ENCODE measurements at places on chromosomes 13 and 19.
A peak's percentile ranks its signal among the peaks of the same experiment; 100 is the strongest.

- DNase-seq: peak; percentile 56
These were observed 918 bp upstream of the LHB start for GRCh38 chr19:49017666-49018351.

DNA sequence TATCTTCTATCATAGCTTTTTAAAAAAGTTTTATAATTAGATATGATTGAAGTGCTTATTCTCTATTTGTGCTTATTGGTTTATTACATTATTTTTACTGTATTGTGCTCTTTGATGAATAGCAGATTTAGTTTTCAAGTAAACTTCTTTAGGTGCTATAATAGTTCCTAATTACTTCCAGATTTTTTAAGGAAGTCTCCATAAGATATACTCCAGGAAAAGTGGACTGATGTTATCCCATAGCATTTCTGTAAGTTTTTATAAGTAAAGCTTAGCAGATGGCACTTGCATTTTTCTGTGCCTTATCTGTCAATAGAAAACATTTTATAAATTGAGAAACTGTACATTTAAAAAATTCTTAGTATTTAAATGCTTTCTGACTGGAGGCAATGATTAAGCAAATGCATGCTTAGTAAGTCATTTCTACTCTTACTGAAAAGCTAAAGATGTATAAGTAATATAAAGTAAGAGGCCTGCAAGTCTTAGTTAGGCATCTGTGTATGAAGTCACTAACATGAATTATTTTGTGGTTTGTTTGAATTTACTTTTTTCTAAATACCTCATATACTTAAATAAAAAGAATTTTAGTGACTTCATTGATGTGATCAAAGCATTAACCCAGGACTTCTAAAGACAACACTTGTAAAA, 182.8 kb downstream of the MAB21L1 start:
- no peak for DNase-seq

DNA sequence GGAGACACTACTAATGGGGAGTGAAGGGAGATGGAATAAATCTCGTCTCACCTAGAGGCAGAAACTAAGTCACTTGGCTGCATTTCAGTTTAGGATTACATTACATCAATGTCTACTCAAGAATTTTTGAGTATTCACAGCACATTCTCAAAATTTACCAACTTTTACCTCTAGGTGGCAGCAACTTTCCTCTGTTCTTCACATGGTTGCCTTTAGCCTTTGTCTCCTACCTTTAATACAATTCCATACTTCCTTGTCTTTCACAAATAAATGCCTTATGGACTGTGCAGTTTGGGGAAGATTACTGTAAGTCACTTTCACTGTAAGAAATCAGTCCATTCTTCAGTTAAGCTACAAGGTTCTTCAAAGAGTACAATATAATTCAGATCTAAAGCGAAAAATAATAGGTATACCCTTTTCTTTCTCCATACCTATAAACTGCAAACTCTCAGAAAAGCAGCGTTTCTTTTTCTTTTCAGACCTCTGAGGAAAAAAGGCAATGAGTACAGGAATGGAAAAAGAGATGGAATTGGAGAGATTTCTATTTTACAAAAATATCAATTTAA, 379.4 kb downstream of the KLF12 start:
- DNase-seq: no peak

DNA sequence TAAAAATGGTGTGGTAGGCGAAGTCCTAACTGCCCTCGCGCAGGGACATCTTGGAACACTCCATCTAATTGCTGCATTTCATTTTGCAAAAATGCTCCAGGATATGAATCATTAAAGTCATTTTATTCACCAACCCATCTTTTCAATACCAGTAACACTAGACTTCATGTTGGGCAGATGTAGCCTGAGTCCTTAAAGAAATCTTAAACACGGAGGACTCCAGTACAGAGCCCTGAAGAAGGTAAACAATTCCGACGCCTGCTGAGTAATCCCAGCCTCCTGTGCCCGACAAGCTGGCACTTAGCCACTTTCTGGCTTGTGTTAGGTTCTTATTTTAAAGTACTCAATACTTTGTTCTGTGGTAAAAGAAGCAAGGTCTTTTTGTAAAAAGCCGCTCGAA, 58.0 kb upstream of the IRS2 start:
- DNase-seq: no peak

- DNase-seq: no peak
These were observed 157.5 kb downstream of the PCDH20 start for GRCh38 chr13:61258185-61258584.
